Amniotic epithelial cell (primary cell): ENCODE measurements at places on chromosomes 4 and X.
A peak's percentile ranks its signal among the peaks of the same experiment; 100 is the strongest.

- DNase-seq, result no peak
Observed at GRCh38 chr4:5991405-5991804, 26.8 kb downstream of the C4orf50 start.

DNA sequence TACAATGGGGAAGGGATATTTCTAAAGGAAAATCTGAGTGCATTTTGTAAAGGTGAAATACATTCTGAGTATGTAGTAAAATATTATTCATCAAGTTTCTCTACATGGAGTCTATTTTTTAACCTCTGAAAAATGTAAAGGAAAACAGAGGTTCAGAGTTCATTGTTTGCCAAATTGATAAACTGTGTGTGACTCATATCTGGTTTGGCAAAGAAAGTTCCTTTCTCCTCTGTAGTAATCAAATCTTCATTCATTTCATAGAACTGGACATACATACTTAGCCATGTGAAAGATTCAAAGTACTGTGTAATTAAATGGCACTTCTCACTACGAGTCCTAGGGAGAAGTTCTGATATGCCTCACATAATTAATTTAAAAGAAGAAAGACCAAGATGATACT, 61.6 kb downstream of the HPGD start:
- DNase-seq, result no peak

GRCh38 chr4:171929477-171929876, 116.3 kb downstream of the GALNTL6 start:
- no peak for DNase-seq

DNA sequence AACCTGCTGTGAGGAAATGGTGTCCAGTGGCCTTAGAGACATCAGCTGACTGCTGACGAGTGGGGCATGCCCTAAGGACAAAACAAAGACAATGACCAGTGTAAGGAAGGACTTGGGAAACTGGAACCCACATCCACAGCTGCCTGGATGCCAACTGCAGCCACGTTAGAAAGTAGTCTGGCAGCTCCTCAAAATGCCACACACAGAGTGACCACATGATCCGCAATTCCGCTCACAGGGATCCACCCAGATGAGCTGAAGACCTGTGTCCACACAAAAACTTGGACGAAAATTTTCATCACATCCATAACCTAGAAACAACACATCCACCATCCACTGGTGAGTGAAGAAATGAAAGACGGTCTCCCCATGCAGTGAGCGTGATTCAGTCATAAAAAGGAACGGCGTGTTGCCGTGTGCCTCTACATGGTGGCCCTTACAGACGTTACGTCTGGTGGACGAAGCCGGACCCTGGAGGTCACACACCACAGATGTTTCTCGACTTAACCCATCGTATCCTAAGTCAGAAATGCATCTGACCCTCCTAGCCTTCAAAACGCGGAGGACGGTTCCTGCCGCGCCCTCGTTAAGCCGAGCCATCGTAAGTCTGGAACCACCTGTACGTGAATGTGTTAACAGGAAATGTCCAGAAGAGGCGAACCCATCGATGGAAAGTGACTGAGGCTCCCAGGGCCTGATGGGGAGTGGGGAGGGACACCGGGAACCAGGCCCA, 40.6 kb upstream of the MXD4 start:
- DNase-seq, result peak; percentile 30

DNA sequence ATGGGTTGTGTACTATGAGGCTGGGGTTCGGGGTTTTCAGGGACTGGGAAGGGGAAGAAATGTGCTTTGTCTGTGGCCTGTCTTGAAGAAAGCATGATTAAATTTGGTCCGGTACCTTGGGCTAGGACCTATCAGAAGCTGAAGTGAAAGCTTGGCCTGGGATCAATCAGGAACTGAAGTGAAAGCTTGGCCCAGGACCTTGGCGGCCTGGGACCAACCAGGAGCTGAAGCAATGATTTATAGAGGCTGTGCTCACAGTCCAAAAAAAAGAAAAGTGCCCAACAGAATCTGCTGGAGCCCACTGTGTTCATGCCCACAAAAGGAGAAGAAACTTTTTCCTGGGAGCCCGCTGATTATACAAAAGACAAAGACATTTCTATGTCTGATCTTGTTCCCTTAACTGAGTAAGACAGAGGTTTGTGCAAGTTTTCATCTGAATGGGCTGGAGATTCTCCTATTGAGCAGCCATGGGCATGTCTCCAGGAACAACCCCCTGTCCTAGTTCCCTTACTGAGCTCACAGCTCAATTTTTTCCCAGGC, 1427.9 kb downstream of the FAM133A start:
- DNase-seq, result no peak
